ENCODE measurements at places on chromosomes 3 and 15.
A peak's percentile ranks its signal among the peaks of the same experiment; 100 is the strongest.

- DNase-seq, result no peak
These were observed 702 bp upstream of the GPX1 start for GRCh38 chr3:49358884-49359225.

DNA sequence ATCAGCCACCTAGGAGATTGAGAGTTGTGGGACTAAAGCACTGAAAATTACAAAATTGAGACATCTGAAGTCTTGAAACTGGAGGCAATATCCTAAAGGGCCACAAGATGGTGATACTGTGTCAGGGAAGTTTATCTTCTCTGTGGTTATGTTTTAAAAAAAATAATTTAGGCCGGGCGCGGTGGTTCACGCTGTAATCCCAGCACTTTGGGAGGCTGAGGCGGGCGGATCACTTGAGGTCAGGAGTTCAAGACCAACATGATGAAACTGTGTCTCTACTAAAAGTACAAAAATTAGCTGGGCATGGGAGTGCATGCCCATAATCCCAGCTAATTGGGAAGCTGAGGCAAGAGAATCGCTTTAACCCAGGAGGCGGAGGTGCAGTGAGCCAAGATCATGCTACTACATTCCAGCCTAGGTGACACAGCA, 17.9 kb upstream of the NIT2 start:
- DNase-seq, result no peak

DNA sequence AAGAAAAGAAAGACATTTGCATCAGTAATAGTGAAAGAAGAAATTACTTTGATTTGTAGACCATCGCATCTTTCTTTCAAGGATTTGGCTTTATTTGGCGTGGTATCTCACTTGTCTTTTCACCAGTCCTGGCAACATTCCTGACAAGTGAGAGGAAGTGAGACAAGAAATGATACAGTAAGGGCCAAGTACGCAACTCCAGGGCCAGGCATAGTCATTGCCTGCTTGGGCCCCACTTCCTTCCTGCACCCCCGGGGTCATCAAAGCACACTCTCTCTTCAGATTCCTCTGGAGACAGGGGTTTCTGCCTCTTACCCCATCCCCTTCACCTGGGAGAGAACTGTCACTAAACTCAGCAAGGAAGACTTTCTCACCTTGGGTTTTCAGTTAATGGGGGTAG, 55.1 kb downstream of the CD47 start:
- DNase-seq, result no peak

- no peak for DNase-seq
These were observed 53.7 kb upstream of the TRAK1 start for GRCh38 chr3:42037318-42037945.

DNA sequence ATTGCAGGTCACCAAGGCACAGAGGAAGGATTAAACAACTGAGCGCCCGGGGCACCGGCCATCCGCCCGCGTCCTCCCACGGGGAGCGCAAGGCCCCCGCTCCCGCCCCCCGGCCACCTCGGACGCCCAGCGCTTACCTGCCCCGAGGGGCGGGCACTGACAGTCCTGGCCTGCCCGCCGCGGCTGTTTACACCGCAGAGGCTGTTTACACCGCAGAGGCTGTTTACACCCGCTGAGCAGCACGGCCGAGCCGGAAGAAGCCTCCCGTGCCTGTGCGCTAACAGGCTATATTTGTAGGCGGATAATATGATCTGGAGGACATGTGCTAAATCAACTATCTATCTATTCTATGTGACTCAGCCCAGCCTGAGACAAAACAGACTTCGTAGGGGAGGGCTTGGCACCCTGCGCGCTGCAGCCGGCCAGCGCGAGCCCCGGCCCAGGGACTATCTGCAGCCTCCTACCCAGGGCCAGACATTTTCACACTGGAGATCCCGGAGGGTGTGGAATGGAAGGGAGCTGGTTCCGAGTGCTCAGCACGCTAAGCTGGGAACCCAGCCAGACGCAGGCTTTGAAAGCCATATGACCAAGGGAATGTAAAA, at the start of gene LRRC2:
LRRC2 (minus strand) TSS at position 263 of the 602 bp plus-strand sequence. CDS start 14,711 bp downstream, outside the sequence.
- DNase-seq, result no peak

GRCh38 chr3:18190646-18191045, 234.5 kb downstream of the SATB1 start:
- no peak for DNase-seq

DNA sequence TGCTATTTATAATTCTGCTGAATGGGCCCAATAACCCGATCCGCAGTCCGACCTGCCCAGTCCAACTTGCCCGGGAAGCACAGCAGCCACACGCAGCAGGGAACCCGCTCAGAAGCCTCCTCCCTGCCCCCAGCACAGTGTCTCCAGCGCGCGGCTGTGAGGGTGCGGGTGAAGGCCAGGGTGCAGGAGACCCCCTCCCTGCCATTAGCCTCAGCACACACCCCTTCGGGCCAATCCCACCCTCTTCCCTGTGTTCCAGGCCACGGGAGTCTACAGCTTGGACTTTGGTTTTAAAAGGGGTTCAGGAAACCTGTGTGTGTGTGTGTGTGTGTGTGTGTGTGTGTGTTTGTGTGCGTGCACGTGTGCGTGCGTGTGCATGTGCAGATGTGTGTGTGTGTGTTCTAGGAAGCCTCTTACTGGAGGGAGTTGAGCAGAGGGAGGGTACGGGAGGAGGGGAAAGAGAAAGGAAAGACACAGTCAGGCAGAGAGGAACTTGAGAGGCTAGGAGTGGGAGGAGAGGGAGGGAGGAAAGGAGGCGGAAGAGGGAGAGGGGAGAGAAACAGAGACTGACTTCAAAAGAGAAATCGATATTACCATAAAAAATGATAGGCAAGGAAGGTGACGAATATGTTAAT, 34.2 kb downstream of the ATP2B2 start:
- DNase-seq, result no peak

- DNase-seq, result no peak
These were observed 1038.8 kb upstream of the EPHA6 start for GRCh38 chr3:95775486-95776094.

DNA sequence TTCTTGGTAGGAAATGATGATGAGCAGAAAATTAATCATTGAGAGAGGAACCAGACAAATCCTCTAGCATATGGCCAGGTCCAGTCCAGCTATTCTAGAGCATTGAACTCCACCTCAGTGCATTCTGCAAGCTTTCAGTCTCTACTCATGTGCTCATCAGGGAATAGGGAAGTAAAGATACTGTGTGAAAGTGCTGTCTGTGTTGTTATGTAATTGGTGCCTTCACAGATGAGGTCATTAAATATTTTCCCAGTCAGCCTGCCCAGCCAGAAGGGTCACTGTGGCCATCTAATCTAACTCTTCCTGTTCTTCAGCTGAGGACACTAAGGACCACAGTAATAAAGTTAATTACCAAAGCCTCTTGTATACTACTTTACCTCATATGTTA, 28.2 kb downstream of the C3orf62 start:
- DNase-seq, result no peak

DNA sequence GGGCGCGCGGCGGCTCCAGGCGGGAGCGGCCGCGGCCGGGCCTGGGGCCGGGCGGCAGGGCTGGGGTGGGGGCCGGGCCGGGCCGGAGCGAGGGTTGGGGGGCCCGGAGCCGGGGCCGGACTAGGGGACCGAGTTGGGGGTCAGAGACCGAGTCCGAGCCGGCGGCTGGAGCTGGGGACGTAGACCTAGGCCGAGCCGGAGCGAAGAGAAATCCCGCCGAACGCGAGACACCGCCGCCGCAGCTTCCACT, 37.3 kb downstream of the HMCES start:
- DNase-seq, result no peak

GRCh38 chr3:57659004-57659673, 33.7 kb downstream of the DENND6A start:
- no peak for DNase-seq

DNA sequence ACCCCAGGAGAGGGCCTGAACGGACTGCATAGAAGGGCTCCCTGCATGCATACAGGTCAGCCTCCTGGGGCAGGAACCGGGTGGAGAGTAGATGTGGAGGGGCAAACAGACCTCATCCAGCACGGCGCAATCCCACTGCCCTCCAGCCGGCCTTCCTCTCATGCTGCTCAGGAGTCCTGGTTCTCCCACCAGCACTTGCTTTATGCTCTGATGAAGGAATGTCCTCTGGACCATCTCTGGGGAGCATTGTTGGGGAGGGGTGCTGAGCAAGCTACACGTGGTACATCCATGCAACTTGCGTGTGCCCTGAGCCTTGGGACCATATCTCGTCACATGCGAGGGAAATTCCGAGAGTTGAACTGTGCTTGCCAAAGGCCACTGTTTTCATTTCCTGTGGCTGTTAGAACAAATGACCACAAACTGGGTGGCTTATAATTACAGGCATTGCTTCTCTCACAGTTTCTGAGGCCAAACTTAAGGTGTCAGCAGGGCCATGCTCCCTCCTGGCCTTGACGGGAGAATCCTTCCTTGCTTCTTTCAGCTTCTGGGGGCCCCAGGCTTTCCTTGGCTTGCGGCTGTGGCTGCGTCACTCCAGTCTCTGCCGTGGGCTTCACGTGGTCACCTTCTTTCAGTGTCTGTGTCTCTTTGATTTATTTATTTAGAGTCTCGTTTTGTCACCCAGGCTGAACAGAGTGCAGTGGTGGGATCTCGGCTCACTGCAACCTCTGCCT, 12.2 kb downstream of the SELENOS start:
- no peak for DNase-seq

- no peak for DNase-seq
These were observed 58.2 kb upstream of the ACAN start for GRCh38 chr15:88745065-88745464.

DNA sequence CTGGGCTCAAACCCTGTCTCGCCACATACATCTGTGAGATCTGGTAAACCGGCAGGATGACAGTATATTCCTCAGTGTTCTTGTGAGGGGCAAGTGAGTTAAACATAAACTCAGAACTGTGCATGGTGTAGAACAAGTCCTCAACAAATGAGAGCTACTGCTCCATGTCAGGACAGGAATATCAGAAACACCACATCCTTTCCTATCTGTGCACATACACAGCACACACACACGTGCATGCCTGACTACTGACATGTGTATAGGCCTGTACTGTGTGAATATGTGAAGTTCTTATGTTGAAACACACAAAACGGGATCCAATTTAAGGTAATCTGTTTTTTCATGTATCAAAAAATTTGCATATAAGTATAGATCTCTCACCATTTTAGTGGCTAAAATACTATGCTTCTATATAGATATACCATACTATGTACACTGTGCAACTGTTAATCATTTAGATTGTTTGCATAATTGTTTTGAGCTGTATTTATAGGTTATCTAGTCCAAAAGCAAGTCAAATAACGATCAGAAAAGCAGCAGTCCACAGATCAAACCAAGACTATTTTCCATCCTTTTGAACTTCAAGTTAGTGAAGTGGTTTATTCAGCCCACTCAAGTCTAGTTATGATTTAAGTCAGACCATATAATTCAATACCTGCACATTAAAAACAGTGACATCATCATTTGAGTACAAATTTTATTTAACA, 44.8 kb downstream of the CCR4 start:
- DNase-seq, result no peak

- no peak for DNase-seq
These were observed 23.0 kb downstream of the CRYGS start for GRCh38 chr3:186520957-186521842.

DNA sequence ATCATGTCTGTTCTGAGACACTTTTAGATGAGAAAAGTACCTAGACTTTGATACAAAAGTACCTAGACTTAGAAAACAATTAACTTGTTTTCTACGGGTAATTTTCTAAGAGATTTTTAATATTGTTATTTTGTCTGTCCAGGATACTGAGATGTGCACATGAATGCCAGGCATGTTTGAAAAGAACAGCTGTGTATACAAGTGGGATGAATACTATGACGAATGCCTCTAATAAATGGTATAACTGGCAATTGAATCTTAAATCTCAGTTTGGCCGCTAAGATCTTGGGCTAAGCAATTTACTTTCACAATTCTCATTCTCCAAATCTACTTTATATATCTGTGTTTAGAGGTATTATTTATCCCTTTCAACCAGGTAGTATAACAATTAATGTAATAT, 207.4 kb downstream of the CBLB start:
- no peak for DNase-seq

- no peak for DNase-seq
These were observed 29.6 kb upstream of the TLE3 start for GRCh38 chr15:70127288-70127746.

DNA sequence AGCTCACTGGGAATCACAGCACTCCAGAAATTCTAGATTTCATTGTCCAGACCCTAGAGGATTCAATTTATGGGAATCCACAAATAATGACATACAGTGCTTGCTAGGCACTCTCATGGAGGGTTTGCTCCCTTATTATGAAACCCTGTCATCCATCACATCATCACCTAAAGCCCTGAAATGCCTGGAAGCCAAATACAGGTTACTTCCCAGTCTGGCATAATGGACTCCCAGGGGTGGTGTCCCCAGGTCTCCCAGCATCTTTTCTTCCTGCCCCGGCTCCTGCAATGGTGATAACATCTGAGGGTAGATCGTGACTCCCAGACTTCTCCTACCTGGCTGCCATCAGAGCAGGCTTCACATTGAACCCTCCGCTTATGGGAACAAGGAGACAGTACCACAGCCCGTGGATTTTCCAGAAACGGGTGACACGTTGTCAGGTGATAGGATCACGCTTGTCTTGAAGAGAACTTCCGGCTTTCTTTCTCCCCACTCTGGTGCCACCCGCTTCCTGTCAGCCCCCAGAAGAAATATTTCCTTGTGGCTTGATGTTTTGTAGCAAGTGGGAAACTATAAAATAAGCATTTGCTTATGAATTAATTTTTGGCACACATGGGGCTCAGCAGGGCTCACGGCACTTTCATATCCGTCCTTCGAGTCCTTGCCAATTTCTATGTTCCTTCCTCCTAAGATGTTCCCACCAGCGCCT, 238.7 kb upstream of the BHLHE40 start:
- DNase-seq, result no peak

DNA sequence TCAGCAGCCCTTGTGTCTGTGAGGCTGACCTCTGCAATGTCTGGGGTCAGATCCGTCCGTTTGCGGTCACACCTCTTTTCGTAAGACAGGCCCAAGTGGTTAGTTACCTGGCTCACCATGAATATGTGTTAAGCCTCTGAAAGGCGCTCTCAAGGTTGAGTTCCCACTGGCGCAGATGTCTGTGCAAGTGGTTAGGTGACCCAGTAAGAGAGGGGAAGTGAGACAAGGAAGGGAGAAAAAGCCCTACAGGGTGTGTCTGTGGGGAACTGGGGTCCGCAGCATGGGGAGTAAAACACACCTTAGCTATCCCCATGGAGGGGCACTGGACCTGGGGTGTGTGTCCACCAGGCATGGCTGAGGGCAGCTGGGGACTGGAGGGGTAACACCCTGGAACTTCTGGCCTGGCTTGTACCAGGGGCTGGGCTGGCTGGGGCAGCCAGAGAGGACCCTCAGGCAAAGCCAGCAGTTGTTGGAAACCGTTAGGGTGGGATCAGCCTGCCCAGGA, 391.6 kb upstream of the PROK2 start:
- DNase-seq, result no peak

- DNase-seq, result peak; percentile 55
These were observed 627 bp downstream of the DUSP7 start for GRCh38 chr3:52055537-52056351.
